ENCODE measurements at places on chromosomes 1 and 21.
A peak's percentile ranks its signal among the peaks of the same experiment; 100 is the strongest.

DNA sequence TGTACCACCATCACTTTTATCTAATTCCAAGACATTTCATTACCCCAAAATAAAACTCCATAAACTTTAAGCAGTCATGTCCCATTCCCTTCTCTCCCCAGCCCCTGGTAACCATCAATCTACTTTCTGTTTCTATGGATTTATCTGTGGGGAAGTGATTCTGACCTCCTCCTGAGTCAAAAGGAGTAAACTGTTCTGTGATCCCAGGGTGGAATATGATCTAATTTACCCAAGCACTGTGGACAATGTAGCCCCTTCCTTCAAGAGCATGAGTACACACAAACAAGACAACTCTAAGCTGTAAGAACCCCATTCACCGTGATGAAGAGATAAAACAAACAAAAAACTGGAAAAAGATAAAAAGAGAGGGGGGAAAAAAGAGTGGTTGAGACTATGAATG, 77.9 kb downstream of the PLPP3 start:
- DNase-seq = no peak

DNA sequence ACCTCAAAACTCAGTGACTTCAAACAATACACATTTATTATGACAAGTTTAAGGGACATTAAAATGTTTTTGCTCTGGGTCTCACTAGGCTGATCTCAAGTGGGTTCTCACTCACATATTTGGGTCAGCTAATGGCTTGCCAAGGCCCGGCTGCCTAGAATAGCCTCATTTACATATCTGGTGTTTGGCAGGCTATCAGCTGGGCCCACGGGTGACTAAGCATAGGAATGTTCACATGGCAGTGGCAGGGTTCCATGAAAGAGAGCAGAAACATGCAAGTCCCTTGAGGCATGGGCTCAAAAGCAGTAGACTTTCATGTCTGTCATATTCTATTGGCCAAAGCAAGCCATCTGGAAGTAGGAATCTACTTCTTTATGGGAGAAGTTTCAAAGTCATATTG, 492.6 kb downstream of the KCNT2 start:
- DNase-seq = no peak

DNA sequence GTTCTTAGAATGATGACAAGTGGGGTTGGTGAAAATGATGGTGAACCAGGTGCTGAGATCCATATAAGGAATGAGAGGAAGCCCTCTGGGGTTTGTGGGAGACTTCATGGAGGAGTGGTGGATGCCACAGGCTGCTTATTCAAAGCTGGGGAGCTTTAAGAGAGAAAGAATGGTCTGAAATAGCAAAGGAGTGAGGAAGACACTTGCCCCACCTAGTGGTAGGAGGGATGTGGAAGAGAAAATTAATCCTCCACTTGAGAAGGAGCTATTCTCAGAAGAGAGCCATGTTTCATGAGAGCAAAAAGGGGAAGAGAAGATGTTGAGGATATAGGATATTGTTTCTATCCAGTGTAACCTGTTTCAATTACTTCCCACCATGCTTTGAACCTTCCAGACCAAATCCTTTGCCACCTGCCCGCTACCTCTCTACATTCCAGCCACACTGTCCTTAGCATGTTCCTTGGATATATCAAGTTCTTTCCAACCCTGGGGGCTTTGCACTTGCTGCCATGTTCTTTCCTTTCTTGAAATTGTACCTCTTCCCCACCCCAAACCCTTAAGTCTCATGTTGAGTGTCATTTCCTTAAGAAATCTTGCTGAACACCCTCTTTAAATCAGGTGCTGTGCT, 19.6 kb upstream of the ZNF648 start:
- peak; percentile 14 for DNase-seq

DNA sequence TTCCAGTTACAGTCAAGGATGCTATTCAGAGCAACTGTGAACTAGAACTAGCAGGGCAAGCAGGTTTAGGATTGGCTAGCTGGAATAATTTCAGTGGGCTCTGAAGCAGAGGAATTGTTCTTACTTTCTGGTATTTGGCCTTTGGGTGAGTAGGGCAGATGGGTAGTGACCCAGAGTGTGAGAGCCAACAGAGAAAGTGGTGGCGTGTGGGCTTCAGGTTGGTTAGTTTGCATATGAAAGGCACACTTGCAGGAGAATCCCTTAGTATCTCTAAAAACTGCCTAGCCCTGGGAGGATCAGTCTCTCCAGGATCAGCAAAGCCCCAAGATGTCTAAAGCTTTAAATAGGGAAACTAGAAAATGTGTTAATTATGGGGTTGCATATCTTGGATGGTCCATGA, 67.6 kb upstream of the LRRC8B start:
- DNase-seq = no peak

- no peak for DNase-seq
Measured at GRCh38 chr1:171743081-171743870, 1.4 kb upstream of the VAMP4 start.

DNA sequence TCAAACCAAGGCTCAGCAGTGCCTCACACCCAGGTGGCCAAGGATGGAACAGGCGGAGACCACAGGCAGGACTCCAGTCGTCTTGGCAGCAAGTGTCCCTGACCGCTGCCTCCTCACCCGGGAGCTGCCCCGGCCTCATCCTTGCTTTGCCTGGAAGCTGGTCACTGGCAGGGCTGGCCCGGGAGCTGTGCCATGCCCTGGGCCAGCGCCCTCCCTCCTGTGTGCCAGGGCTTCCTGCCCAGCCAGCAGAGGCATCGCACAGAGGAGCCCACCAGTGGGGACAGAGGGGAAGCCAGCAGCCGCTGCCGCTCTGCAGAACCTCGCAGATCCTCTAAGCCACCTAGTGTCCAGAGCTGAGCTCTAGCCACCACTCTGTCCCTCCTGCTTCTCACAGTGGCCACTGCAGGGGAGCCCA, 7.8 kb downstream of the CASZ1 start:
- no peak for DNase-seq

- no peak for DNase-seq
Measured at GRCh38 chr1:115642168-115643072, 650 bp downstream of the VANGL1 start.

GRCh38 chr1:89822999-89823628, 2.3 kb downstream of the LRRC8D start:
- no peak for DNase-seq

GRCh38 chr1:8858112-8858668, 20.3 kb downstream of the ENO1 start:
- no peak for DNase-seq

DNA sequence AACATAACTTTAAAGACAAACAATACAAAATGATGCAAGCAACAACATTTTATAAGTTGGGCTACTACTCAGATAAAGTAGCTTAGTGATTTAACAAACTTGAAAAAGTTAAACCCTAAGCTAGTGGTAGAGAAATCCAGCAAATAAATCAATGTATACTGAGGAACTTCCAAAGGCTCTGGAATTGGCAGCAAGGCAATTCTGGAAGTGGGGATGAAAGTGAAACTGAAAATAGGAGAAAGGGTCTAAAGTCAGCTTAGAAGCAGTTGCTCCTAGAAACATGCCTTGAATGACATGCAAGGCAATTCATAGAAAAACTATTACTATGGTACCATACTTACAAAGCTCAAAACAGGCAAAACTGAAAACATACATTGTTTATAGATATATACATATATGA, 90.0 kb upstream of the CAMK1G start:
- DNase-seq = no peak

DNA sequence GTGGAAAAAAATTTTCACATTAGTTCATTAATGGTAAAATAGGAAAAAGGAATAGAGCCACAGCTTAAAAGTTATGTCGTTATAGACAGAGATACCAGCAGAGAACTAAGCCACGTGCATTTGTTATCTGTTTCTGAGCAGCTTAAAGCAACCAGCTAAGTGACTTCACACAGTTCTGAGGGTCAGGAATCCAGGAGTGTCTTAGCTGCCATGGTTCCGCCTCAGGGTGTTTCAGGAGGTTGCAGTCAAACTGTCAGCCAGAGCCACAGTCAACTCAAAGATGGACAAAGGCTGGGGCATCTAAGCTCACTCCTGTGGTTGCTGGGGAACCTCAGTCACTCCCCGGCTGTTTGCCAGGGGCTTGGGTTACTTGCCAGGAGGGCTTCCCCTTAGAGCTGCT, 515.8 kb downstream of the SMYD3 start:
- DNase-seq = no peak

DNA sequence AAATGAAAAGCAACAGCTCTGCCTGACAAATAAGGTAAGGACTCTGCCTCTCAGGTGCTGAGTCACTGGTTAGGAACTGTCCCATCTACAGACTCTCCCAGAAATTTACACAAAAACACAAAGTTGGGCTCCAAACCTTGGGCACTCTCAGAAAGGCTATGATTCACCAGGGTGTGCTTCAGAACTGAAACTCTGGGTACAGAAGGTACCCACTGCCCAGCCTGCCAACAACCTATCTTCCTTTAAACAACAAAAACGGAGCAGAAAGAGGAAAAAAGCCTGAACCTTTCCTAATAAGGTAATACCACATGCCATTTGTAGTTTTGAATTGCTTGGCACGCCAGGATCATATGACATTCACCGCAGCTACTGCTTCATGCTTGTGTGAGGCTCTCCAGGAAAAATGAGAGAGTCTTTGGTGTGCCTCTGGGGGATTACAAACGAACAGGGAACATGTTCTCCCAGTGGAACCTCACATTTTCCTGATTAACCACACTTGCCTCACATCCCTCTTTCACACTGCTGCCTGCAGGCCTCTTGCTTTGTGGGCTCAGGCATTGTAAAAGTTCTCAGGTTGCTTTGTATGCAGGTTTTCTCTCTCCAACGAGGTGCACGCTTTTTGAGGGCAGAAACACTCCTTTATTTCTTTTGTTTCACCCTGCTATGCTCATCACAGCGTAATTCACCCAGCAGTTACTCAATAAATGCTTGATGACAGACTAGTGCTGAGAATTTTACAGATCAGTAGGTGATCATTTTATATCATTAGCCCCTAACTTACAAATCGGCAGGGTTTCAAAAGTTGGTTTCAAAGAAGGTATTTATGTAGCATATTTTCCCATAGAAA, 65.1 kb downstream of the GADD45A start:
- no peak for DNase-seq

DNA sequence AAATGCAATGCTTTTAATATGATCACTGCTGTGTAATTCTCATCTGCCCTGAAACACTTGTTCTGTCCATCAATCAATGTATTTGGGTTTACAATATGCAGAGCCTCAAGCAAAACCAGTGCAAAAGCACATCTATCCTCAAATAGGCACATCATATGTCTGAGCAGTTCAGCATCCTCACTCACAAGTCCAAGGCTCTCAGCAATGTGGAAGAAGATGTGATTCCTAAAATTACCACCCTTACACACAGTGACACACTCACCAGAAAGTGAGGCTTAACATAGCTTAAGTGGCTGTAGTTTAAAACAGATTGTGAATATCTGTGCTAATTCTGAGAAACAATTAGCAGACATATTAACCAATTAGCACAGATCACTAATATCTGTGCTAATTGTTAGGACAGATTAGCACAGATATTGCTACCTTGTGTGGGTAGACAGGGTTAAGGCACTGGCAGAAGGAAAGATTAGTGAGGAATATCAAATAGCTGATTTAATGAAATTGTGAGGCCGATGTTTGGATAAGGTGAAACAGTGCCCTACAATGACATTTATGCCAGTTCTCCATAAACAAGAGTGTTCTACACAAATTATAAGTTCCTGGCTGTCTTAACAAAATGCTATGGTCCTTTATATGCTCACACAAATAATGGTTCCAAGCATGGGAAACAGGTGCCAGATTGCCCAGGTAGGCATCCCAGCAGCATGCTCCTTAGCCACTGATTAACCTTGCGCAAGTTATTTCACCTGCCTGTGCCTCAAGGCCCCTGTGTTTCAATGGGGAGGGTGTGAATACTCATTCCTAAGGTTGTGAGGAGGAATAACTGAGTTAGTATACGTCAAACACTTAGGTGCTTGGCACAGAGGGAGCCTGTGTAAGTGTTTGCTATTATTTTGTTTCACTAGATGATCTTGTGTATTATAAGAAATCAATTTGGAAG, 41.7 kb downstream of the MRPL39 start:
- DNase-seq = no peak

DNA sequence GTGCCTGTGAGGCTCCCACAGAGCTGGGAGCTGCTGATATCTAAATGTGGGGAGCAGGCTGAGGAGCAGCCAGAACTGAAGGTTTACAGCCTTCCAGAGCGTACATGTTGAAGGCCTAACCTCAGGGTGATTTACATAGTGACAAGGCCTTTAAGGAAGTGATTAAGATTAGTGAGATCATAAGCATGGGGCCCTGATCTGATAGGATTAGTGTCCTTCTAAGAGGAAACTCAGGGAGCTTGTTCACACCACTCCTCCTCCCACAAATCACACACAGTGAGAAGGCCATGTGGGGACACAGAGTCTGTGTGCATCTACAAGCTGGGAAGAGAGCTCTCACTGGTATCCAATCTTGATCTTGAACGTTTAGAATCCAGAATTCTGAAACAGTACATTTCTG, 92.3 kb upstream of the NBPF6 start:
- DNase-seq = no peak

- no peak for DNase-seq
Measured at GRCh38 chr1:43449708-43450069, 4.0 kb downstream of the HYI start.

GRCh38 chr1:75415187-75415586, 195.7 kb downstream of the SLC44A5 start:
- no peak for DNase-seq

GRCh38 chr1:79663916-79664315, 657.4 kb upstream of the ADGRL4 start:
- no peak for DNase-seq

- DNase-seq = no peak
Measured at GRCh38 chr1:208272311-208272710, 28.1 kb upstream of the PLXNA2 start.
